ENCODE measurements at places on chromosomes 5 and 9.

GRCh38 chr5:158079097-158079496 is 220.2 kb upstream of the CLINT1 start:
- no peak for DNase-seq

DNA sequence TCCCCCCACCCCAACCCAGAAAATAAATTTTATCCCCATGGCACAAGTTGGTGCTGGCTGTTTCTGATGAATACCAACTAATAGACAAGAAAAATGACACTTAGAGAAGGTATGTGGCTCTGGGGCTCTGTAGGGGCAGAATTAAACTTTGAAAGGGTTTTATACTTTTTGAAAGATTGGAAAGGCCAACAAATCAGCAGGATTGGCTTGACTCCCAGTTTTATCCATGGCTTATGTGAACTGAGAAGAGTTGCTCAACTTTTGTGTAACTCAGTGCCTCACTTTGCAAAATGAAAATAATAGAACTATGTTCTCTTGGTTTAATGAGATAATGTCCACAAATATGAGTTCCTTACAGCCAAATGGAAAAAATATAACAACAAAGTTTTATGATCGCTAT is 288.9 kb upstream of the KIF2A start:
- no peak for DNase-seq

- DNase-seq: no peak
Measured at GRCh38 chr5:73311291-73312110, 137.1 kb downstream of the FOXD1 start.

- no peak for DNase-seq
Measured at GRCh38 chr5:57696825-57697570, 214.4 kb upstream of the ACTBL2 start.

- DNase-seq: no peak
Measured at GRCh38 chr9:9914174-9914573, 698.6 kb downstream of the PTPRD start.

- no peak for DNase-seq
Measured at GRCh38 chr5:155299386-155300005, 285.9 kb downstream of the KIF4B start.

- no peak for DNase-seq
Measured at GRCh38 chr9:88915916-88916315, 75.4 kb upstream of the S1PR3 start.

DNA sequence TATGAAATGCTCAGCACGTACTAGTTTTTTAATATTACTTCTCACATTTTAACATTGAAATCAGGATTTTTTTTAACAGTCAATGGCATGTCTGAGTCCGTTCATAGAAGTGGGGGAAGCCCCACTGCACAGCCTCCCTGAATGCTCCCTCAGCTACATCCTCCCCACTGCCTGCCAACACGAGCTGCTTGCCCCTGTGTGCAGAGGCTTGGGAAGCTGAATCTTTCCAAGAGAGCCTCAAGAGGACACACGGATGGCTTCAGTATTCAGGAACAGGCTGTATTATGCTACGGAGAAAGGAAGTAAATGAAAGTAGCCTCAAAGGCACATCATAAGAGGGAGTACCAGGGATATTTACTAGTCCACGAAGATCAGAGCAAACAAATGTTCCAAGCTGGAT is 248.7 kb downstream of the SPOCK1 start:
- DNase-seq: no peak

DNA sequence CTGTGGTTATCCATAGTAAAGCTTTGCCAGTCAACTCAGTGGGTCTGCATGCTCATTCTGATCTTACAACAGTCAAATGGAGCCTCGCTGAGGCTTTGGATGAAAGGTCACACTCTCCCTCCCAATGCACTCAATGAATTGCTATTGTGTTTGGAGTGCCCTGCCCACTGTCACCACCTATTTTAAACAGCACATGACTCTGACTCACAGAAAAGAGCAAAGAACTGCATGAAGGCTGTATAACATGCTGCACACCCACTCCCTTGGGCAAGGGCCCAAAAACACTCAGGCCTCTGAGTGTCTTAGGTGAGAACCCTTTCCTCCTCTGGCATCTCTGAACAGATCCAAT is 118.7 kb upstream of the CCDC112 start:
- no peak for DNase-seq

DNA sequence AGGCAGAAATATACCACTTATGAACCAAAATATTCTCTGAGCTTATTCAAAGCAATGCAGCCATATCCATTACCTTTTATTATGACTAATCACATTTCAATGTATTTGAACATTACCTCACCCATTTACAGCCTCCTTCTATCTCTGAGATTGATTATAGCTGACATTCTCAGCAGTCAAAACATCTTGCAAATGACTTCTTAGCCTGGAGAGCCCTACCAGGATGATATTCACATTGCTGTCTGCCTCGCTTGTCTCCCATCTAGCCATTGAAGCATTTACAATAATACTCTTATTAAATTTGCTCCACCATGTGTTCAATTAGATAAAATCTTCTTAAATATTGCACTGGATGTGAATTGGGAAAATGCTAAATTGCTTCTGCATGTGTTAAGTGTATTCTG is 1879.9 kb upstream of the ACO1 start:
- no peak for DNase-seq
